Spinal cord (tissue), 10 donors: ENCODE measurements at places on chromosomes 16 and 17.

DNA sequence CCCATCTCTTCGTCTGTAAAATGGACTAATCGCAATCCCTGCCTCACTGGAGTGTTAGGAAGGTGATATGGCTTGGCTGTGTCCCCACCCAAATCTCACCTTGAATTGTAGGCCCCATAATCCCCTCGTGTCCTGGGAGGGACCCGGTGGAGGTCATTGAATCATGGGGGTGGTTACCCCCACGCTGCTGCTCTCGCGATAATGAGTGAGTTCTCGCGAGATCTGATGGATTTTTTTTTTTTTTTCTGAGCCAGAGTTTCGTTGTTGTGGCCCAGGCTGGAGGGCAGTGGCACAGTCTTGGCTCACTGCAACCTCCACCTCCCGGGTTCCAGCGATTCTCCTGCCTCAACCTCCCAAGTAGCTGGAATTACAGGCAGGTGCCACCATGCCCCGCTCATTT, 11.2 kb downstream of the TRARG1 start:
- DNase-seq, result no peak

DNA sequence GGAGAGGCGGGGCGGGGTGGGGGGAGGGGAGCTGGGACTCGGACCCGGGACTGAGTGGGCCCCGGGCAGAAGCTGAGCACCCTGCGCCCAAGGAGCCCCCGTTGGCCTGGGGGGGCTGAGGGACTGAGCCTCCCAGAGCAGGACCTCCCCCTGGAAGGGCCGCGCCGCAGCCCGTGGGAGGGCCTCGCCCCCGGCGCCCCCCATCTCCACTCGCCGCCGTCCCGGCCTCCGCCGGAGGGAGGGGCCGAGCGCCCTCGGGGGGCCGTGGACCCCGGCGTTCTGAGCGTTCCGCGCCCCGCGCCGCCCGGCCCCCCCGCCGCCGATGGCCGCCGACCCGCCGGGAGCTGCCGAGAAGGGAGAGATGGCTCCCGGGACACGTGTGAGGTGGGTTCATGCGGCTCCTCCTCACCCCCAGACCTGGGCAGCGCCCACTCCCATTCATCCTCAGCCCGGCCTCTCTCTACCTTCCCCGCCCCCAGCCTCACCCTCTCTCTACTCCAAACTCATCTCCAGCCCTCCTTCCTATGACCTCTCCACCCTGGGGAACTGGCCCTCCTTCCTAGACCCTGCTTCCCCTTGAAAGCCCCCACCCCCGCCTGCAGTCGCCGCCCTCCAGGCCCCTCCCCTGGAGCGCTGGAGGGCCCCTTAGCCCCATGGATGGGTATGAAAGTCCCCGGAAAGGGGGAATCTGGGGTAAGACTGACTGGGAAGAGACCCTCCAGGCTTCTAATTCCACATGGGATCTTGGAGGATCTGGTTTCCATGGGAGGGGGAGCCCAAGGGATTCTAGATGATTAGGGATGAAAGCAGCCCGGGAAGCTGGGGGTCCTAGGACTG, 922 bp downstream of the FBXL19 start:
- DNase-seq, result no peak

GRCh38 chr17:32271844-32272243, 6.2 kb downstream of the RHBDL3 start:
- DNase-seq, result no peak

GRCh38 chr17:44983563-44983962, 15.5 kb upstream of the C1QL1 start:
- no peak for DNase-seq

- peak; percentile 61 for DNase-seq
Measured at GRCh38 chr17:80773243-80773991, 218.2 kb upstream of the CHMP6 start.

- DNase-seq, result no peak
Measured at GRCh38 chr17:82193520-82194220, 19.0 kb downstream of the CCDC57 start.

- DNase-seq, result no peak
Measured at GRCh38 chr16:200388-200787, 20.1 kb downstream of the HBQ1 start.

GRCh38 chr17:17169396-17169795, 36.7 kb downstream of the PLD6 start:
- DNase-seq, result no peak
